Cardiac fibroblast (primary cell): ENCODE measurements at places on chromosomes 16 and 17.

GRCh38 chr17:69245617-69246016 is 17.0 kb upstream of the ABCA10 start:
- peak; percentile 8 for DNase-seq

DNA sequence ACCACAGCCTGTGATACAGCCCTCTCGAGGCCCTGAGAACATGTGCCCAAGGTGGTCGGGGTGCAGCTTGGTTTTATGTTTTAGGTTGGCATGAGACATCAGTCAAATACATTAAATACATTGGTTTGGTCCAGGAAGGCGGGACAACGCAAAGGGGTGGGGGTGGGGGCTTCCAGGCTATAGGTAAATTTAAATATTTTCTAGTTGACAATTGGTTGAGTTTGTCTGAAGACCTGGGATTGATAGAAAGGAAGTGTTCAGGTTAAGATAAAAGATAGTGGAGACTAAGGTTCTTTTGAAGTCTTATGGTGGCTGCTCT is 1.2 kb upstream of the ZKSCAN2 start:
- no peak for DNase-seq

DNA sequence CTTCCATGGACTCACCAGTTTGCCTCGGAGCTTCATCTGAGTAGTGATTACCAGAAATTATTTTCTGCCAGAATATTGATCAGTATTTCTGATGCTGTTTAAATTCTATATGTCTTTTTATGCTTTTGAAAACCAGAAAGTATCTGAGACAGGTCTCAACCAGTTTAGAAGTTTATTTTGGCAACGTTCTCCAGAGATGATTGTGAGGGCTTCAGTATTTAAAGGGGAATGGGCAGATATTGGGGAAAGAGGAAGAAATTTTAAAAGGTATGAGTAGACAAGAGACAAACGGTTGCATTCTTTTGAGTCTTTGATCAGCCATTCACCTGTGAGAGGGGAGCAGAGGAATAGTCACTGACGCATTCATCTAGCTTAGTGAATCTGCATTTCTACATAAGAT is 44.4 kb upstream of the ABCC11 start:
- DNase-seq, result no peak

DNA sequence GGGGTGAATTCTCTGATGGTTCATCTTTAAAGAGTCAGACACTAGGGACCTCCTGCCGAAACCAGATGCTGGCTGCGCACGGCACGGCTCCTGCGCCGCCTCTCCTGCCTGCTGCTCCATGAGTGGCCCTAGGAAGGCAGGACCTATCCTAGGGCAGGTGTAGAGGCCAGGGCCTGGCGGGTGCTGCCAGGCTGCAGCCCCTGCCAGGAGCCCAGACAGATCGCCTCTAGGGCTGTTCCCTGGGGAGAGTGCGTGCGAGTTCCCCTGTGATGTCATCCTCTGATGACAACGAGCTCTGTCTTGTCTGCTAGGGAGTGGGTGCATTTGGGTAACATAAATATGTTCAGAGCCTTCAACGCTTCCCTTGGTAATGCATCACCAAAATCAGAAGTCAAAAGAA is 23.9 kb downstream of the SLC38A10 start:
- DNase-seq, result no peak

DNA sequence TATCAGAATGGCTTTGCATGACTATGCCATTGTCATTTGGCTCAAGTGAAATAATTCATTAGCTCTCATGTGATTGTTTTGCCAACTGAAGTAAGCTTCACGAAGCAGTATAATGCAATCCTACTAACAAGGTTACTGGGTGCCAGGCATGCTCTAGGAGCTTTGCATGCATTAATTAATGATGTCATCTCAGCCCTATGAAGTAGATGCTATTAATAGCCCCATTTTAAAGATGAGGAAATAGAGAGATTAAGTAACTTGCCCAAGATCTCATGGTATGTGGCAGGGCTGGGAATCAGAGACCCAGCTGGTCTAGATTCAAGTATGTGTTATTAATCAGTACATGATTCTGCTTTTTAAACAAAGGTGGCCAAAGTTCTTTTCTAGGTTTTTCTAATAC is 14.1 kb downstream of the KRT39 start:
- DNase-seq, result peak; percentile 34

DNA sequence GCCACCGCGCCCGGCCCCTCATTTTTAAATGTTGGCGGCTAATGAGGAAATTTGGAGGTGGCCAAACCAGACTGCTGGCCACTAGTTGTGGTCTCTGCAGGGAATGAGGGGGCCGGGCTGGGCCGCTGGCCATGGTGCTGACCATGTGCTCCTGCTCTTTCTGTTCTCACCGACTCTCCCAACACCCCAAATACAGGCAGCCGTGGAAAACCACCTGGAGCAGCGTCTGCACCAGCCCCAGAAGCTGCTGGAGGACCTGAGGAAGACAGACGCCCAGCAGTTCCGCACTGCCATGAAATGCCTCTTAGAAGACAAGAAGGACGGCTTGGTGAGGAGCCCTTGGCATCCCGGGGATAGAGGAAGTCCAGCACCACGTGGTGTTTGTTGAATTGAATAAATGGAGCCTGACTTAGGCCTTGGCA is 21.3 kb downstream of the OTOA start:
- DNase-seq, result no peak

DNA sequence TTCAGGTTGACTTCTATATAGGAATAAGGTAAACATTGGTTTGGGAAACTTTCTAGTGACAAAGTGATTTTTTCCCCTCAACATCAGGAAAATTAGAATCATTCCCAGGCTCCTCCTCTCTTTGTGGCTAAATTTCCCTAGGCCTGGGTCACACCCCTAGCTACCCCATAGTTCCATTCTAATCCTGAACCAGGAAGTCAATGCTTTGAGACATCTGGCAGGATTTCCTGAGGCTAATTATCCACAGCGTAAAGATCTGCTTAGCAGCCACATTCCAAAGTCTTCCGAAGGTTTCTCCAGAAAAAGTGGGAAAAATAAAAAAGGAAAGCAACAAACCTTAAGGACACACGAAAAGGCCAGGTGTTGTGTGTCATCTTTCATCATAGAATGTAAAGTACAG is 60.3 kb upstream of the CORO6 start:
- no peak for DNase-seq

DNA sequence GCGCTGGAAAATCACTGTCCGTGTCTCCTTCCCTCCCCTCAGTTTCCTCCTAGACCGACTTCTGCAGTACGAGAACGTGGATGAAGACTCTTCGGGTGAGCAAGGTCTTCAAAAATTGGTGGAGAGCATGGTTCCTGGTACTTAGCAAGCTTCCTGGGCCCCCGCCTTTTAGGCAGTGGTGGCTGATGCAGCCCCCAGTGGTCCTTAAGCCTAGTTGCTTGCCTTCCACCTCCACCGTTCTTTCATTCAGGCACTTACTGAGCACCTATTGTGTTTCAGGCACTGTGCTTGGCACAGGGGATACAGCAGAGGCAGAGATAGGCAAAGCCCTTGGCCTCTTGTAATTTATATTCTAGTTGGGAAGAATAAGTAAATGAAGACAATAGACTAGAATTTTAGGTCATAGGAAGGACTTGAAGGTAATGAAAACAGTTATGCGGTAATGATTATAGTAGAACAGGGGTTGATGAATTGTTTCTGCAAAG is 767 bp downstream of the INO80E start:
- DNase-seq, result no peak

DNA sequence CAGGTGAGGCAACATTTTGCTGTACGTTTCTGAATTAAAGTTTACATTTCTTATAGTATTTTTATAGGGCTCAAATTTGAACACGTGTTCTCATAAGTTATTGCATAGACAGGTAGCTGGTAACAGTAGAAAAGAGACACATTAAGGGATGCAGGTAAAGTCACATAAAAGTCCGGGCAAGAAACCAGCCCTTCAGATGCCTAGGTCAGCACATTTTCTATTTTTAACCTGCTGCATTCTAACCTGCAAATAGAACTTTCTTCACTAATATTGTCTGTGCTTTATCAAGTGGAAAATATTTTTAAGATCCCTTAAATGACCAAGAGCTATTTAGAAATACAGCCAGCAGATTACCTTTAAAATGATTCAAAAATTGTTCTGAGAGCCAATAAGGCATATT is 307.4 kb upstream of the AXIN2 start:
- DNase-seq, result no peak

DNA sequence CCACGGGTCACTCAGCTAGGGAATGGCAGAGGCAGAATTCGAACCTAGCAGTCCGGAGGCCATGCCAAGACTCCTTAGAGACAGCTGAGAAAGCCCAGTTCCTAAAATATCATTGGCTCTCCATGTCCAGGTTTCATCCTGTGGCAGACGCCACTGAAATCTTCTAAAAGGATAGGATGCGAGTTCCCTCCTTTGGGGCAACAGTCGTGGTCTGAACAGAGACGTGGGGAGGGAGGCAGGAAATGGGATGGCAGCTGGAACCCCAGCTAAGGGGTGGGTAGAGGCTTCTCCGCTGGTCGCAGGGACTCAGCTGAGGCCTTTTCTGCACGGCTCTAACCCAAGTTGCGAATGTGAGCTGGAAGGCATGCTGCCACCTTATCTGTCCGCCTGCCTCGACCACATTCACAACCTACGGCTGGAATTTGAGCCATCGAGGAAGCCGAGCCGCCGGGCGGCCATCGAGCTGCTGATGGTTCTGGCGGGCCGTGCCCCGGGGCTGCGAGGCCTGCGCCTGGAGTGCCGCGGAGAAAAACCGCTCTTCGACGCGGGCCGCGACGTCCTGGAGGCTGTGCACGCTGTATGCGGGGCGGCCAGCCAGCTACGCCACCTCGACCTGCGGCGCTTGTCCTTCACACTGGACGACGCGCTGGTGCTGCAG is 1.9 kb upstream of the HSF4 start:
- DNase-seq, result no peak

GRCh38 chr16:3383045-3383448 is 17.8 kb downstream of the ZSCAN32 start:
- peak; percentile 17 for DNase-seq

DNA sequence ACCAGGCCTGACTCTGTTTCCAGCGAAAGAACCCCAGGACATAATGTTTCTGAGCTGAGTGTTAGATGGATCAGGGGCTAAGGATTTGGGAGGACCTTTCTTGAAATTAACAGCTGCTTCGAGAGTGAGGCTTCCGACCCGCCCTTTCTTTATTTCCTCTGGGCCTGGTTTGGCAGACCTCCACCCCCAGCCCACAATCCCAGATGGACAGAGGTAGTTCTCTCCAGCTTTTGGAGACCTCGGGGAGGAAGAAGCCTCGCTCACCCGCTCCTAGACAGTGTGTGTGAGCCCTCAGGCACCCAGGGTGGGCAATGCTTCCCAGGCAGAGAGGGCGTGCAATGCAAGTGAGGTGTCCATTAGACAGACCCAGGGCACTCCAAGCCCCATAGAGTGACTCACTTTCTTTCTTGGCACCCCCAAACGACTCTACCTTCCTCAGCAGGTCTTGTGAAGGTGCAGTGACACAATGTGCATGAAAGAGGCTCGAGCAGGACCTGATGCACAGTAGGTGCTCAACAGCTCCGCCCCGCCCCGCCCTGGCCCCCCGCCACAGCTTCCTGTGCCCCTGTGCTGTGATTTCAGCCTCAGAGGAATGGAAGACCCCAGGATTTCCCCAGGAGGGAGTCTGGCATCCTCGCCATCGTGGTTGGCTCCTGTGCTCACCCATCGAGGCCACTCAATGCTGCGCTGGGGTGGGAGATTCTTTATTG is 50.7 kb upstream of the TOB1 start:
- DNase-seq, result no peak

DNA sequence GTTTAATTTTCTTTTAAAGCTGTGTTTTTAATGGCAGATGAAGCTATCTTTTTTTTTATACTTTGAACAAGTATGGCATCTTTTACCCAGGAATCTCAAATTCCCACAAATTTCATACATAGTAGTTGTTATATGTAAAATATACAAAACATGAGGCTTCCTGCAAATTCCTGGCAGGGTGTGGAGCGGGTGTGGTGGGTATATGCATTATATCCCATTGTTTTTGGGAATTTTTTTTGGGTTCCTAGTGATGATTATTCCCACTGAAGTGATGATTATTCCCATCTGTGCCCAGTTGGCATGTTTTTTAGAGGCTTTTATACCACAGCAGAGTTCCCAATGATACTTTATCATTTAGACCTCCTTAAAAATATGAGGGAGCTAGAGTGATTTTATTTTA is 320.4 kb downstream of the ZFHX3 start:
- no peak for DNase-seq

DNA sequence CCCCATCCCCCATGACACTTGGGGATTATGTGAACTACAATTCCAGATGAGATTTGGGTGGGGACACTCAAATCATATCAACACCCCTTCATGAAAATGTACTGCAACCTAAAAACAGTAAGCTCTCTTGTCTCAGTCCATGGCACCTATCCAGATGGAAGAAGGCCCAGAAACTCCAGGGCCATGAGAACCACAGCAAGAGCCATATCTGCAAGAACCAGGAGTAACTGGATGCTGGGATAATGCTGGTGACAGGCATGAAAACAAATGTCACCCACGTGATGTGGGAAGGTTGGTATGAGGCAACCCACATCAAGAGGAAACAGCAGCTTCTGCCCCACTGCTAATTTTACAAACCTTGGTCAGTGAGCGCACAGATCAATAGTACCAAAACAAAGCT is 400.1 kb upstream of the ERCC4 start:
- no peak for DNase-seq

DNA sequence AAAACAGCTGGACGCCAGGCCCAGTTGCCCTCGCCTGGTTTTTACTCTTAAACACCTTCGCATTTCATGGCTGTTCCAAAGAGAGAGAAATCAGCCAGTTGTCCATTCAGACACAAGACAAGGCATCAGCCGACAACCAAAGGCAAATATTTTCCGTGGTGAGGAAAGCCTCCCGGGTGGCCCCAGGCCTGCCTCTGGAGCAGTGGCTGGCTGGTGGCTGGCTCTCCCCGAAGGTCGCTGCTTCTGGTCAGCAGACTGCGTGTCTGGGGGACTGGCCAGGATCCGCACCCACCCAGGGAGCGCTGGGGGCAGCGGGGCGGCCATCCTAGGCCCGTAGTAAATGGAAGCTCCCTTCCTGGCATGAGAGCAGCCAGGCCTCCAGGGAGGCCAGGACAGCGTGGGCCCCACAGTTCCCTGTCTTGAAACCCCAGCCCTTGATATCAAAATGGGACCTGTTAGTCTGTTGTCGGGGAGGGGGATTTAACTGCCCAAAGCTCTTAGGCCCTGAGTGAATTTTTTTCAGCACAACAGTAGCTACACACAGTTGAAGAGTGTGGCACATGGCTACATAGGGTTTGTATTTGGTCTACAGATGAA is 57.7 kb downstream of the SREBF1 start:
- DNase-seq, result no peak

GRCh38 chr17:2024572-2025219 is 438 bp downstream of the RTN4RL1 start:
- peak; percentile 16 for DNase-seq

- peak; percentile 25 for DNase-seq
Measured at GRCh38 chr16:28846933-28847273, 755 bp upstream of the TUFM start.

DNA sequence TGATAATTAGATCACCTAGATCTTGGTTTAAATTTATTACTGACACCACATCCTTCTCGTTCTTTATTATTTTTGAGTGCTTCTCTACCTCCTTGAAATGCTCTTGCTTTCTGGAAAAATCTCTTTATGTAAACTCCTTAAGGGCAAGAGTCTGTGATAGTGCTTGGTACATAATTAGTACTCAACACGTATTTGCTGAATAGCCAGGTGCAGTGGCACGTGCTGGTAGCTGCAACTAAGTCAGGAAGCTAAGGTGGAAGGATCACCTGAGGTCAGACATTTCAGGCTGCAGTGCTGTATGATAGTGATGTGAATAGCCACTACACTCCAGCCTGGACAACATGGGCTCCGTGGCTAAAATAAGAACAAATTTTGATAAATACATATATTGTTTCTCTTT is 63.0 kb downstream of the PPM1E start:
- DNase-seq, result no peak
